ENCODE measurements at places on chromosomes 7 and 10. TPM values are rescaled to one million over a fixed set of nuclear protein-coding genes. Genes with fewer than 3 reads are reported as not detected.

GRCh38 chr7:52504561-52504960, 530.9 kb upstream of the POM121L12 start:
- H3K4me1 ChIP-seq = no peaks in the 10 kb centered on the region
- no peak overlapping the region for H3K27ac ChIP-seq
- H3K4me3 ChIP-seq = no peak overlapping the region
- H3K36me3 ChIP-seq = no peaks in the 10 kb centered on the region

DNA sequence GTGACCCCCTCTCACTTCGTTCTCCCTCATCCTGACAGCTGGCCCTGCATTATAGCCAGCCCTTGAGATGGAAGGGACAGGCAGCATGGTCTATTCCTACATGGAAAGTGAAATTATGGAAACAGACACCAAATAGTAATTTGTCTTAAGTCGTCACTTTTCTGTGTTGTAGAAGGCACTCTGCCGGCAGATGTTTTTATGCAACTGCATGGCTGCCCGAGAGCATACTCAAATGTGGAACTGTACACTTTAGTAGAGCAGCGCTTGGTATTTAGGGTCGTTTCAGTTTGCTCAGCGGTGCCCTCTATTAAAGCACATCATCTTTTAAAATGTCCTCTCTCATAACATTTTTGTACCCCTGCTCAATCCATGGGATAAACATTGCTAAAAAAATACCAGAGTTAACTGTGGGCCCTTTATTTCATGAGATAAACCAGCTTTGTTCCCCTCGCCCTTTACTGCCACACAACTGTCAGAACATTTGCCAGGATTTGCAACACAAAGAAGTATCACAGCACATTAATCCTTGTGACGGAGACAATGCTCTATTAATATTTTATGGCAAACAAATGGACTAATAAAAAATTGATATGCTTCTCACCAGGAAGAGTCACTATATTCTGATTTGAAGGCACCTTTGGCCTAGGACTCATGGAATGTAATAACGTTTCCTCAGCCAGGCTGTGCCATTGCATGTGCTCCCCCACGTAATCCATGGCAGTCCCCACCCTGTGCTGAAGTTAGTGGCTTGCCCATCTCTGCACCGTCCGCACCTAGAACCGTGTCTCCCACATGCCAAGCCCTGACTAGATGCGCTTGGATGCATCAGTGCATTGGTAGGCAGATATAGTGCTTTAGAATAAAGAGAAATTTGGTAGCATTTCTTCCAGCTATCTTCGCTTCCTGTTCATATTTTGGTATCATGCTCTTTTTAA, 221.3 kb downstream of the PAXIP1 start:
- H3K27me3 ChIP-seq = no peaks in the 10 kb centered on the region
- H3K27ac ChIP-seq = no peak overlapping the region
- no peaks in the 10 kb centered on the region for H3K36me3 ChIP-seq
- H3K4me3 ChIP-seq = no peak overlapping the region

Gene SEMA3A
- total RNA-seq = 31.3 TPM

GRCh38 chr10:71266147-71266917, 52.7 kb upstream of the SLC29A3 start:
- no peaks in the 10 kb centered on the region for H3K36me3 ChIP-seq
- no peak overlapping the region for H3K4me3 ChIP-seq
- H3K4me1 ChIP-seq = peaks cover 51% of the 10 kb centered on the region
- no peaks in the 10 kb centered on the region for H3K27me3 ChIP-seq

Gene GPR37
- 9.8 TPM for total RNA-seq

DNA sequence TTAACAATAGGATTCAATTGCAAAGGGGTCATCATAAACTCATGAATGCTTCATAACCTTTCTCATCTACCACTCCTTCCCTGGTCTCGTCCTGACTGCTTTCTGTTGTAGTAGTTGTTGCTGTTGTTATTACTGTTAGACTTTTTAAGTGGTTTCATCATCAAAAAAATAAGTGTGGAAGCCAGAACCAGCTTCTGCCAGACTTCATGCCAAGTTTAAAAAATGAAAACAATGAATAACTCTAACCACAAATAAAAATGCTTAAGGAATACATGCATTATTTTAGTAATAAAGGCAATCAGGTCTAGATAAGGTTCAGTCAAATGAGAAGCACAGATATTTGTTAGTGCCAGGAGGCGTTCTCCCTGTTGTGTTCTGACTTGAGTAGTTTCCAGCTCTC, 85.4 kb downstream of the PCLO start:
- H3K4me1 ChIP-seq = no peaks in the 10 kb centered on the region
- peak; percentile 27 for DNase-seq
- H3K27ac ChIP-seq = no peak overlapping the region
- H3K27me3 ChIP-seq = no peaks in the 10 kb centered on the region
- H3K36me3 ChIP-seq = no peaks in the 10 kb centered on the region

Gene AASS
- 13.9 TPM for total RNA-seq

Gene HOXA11
- not detected for total RNA-seq

GRCh38 chr10:15472431-15473395, 101.6 kb upstream of the FAM171A1 start:
- H3K4me1 ChIP-seq = peaks cover 5% of the 10 kb centered on the region
- H3K4me3 ChIP-seq = no peak overlapping the region

Gene WDR86
- total RNA-seq = 2.5 TPM

DNA sequence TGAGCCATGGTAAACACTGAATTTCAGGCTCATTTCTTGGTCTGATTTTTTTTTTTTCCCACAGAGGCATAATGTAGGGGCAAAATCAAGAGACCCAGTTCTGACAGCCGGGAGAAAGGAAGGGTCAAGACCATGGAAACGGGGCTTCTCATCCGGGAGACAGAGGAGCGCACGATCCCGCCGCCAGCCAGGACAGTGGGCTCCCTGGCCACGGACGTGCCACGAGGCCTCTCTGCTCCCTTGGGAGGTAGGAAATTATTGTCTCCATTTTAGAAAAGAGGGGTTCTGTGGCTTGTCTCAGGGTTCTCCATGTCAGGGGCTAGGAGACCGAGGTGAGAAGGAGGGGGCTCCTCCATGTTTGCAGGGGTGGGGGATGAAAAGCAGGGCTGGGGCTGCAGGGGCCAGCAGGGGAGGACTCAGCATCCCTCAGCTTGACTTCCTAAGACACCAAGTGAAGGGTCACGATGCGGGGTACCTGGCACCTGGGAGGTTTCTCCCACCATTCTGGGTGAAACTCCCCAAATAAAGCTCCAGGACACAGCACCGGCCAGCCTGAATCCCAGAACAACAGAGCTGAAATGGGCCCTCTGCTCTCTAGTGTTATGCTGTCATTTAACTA, 37.6 kb downstream of the PPIF start:
- no peak for DNase-seq
- peaks cover 24% of the 10 kb centered on the region for H3K4me1 ChIP-seq
- H3K27ac ChIP-seq = no peak overlapping the region
- H3K4me3 ChIP-seq = no peak overlapping the region
- peaks cover 6% of the 10 kb centered on the region for H3K36me3 ChIP-seq

DNA sequence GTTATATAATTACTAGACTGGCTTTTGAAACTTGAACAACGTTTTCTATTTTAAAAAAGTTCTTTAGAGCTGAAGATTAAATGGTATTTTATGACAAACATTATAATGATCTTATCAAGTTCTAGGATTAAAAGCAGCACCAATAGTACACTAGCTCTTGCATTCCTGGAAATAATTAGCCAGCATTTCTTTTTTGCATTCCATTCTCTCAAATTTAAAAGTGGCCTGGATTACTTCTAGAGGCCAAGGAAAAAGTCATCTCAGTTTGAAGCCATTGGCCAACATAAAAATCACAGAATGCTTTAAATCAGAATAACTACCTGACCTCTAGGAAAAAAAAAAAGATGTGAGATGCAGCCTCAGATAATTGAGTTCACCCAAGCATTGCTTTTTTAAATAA, 1326.4 kb upstream of the SORCS1 start:
- no peaks in the 10 kb centered on the region for H3K4me1 ChIP-seq
- no peaks in the 10 kb centered on the region for H3K27me3 ChIP-seq
- no peak for DNase-seq
- H3K27ac ChIP-seq = no peak overlapping the region
- no peak overlapping the region for H3K4me3 ChIP-seq

GRCh38 chr7:517774-518629, 1.6 kb downstream of the PDGFA start:
- no peaks in the 10 kb centered on the region for H3K36me3 ChIP-seq
- H3K4me1 ChIP-seq = peaks cover 50% of the 10 kb centered on the region
- peak overlapping the region; percentile 53 for H3K27ac ChIP-seq

DNA sequence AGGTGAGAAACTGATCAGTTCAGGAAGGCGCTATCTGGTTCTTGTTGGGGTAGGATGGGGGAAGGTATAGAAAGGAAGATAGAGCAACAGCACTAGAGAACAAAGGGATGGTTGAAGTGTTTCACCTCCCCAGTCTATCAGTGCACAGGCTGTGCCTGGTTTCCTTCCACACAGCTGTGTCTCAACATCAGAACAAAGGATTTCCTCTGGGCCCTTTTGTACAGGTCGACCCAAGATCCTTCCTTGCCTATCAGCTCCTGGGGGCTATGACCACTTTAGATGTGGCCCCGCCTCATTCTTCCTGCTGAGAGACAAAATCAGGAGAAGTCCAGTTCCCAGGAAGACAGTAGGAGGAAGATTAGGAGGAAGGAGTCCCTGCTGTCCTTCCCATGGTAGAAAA, 65.6 kb downstream of the NAMPT start:
- no peaks in the 10 kb centered on the region for H3K36me3 ChIP-seq
- peaks cover 10% of the 10 kb centered on the region for H3K4me1 ChIP-seq
- H3K27ac ChIP-seq = no peak overlapping the region
- no peak overlapping the region for H3K4me3 ChIP-seq

GRCh38 chr7:158497627-158498026, 90.0 kb downstream of the PTPRN2 start:
- no peak for DNase-seq
- no peaks in the 10 kb centered on the region for H3K27me3 ChIP-seq
- no peaks in the 10 kb centered on the region for H3K36me3 ChIP-seq
- H3K4me1 ChIP-seq = no peaks in the 10 kb centered on the region
- H3K4me3 ChIP-seq = no peak overlapping the region

Gene TMEM140
- total RNA-seq = 0.27 TPM
